Frontal cortex (tissue), 4 donors: ENCODE measurements at places on chromosomes 1 and 21. TPM values are rescaled to one million over a fixed set of nuclear protein-coding genes. Genes with fewer than 3 reads are reported as not detected.

Gene TMEM200B
- 0.82 TPM for total RNA-seq

Gene LRRC71
- not detected for total RNA-seq

Gene LCE1F
- total RNA-seq: not detected

Gene FALEC
- 0.41 TPM for total RNA-seq

Gene PSMA5
- total RNA-seq: 35.1 TPM
